ENCODE measurements at places on chromosomes 2 and 18.
A peak's percentile ranks its signal among the peaks of the same experiment; 100 is the strongest.

DNA sequence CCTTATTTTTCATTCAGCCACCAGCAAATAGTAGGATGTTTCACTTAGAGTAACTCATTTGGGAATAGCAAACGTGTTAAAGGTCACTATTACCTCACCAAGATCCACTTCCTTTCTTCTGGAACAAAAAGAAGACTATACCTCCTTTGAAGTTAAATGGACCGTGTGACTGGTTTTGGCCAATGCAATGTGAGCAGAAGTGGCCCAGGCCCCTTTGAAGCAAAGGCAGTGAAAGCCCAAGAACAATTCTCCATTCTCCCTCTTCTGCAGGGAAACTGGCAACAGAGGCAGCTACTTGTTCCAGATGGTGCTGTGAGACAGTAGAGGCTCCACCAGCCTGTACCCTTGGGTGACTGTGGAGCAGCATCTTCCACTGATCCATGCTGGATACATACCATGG, 11.3 kb upstream of the MALL start:
- DNase-seq, result no peak

GRCh38 chr2:135494503-135494902, 36.5 kb downstream of the ZRANB3 start:
- DNase-seq, result peak; percentile 1

DNA sequence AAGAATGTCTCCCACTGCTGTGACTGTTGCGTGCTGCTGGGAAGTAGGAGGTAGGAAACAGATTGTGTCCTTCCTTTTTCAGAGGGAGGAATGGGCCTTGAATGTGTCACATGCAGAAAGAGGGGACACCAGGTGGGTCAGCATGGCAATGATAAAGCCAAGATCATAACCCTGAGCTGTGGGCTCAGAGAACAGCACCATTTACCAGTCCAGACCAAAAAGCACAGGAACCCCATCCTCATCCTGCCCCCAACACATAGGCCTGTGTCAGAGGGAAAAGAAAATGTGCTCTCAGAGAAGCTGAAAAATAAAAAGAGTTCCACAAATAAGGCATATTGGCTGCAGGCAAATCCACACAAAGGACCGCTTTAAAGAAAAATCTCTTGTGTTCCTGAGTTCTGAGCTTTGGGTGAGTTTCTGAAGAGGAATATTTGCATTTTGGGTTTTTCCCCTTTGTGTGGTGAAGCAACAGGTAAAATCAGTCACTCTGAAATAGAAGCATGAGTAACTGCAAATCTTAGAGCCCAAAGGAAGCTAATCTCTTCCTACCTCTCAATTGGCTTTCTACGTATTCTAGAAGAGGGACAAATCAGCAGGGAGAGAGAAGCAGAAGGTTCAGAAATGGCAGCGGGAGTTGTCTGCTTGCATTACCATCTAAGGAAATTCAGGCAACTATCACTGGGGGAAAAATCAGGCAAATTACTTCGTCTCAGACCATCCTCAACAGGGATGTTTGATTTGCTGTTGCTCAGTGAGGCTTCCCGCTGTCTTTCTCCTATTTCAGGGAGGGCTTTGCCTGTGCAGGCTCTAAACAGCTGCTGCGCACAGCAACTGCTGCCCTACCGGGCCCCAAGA, 106.8 kb downstream of the BCL11A start:
- DNase-seq, result no peak

- DNase-seq, result no peak
Observed at GRCh38 chr2:158221063-158222020, 119.7 kb downstream of the UPP2 start.

DNA sequence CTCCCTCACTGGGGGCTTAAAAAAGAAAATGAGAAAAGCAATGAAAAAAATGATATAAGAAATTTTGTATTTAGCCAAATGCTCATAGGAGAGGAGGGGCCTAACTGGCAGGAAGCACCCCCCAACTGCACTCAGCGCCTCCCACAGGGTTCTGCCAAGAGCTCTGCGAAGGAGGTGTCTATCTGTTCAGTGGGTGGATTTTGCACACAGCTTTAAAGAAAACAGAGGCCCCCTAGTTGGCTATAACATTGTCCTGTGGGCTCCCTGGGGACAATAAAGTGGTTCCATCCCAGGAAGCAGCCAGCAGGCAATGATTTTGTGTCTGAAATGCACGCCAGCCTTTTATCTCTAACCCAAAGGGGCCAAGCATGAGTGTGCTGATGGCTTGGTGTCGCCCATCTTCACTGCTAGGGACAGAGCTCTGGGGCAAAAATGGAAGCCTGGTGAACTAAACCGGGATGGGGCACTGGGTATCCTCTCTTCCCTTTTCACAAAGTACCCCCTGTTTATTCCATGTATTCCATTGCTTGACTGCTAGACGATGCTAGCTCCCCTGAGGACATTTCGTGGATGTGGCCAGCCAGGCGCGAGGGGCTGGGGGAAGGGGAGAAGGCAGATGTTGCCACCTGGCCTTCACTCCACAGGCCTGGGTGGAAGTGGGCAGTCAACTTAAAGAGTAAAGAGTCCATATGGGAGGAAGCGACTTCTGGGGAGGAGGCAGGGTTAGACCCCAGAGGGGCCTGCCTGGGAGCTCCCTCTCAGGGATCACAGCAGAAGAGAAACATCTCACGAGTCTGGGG, 205.7 kb downstream of the CYP26B1 start:
- no peak for DNase-seq

DNA sequence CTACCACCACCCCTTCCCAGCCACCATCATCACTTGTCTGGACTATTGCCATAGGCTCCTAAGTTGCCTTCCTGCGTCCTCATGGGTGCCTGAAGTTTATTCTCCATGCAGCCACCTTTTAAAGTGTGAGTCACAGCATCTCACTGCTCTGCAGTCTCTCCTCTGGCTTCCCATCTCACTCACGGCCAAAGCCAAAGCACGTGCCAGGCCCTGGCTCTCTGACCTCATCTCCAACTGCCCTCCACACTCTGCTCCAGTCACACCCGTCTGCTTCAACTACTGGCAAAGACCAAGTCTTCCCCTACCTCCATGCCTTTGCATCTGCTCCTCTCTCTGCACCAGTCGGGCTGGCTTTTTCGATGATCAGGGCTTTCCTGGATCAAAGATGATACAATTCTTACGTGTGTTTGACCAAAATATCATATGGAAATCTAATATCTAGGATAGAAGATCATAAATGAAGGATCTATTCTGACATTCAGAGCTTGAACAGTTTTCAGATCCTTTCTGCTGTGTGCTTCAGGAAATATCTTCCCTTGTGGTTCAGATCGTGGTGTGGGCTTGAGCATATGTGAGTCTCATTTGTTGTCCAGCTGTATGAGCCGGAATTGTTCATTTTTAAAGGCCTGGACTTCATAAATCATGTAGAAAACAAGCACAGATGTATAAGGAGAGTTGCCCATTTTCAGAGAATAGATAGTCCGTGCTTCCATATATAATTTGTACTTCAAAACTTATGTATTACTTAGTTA, 175.6 kb downstream of the PRKCE start:
- peak; percentile 49 for DNase-seq

Data from fibroblast of upper back skin (primary cell).